Activated CD4-positive, alpha-beta memory T cell treated with anti-CD3 and anti-CD28 coated beads, Interleukin-2, amount 10 ng/mL, durations not matched to agents 7 days and 5 days (primary cell): ENCODE measurements at places on chromosomes 16 and 17. TPM values are rescaled to one million over a fixed set of nuclear protein-coding genes. Genes with fewer than 3 reads are reported as not detected.

Gene UTS2R
- total RNA-seq: not detected

Gene HS3ST3A1
- total RNA-seq: 2.8 TPM

Gene BCO1
- not detected for total RNA-seq

- H3K27me3 ChIP-seq: no peaks in the 10 kb centered on the region
- peaks cover 91% of the 10 kb centered on the region for H3K4me1 ChIP-seq
- peak overlapping the region; percentile 97 for H3K4me3 ChIP-seq
Observed at GRCh38 chr17:78735832-78736525, 46.1 kb downstream of the CYTH1 start.

GRCh38 chr16:66344533-66345145, 21.9 kb upstream of the CDH5 start:
- no peaks in the 10 kb centered on the region for H3K36me3 ChIP-seq
- no peak for DNase-seq
- no peaks in the 10 kb centered on the region for H3K4me1 ChIP-seq
- H3K27ac ChIP-seq: no peak overlapping the region

DNA sequence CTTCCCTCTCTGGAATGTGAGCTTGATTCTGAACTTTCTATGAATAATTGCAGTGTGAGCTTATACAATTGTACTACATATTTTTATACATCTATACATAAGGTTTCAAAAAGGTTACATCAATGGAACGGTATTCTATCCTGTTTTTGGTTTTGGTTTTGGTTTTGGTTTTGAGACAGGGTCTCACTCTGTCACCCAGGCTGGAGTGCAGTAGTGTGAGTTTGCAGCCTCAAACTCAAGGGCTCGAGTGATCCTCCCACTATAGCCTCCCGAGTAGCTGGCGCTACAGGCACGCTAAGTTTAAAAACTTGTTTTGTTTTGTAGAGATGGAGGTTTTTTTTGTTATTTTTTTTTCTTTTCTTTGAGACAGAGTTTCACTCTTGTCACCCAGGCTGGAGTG, 1.1 kb downstream of the CTRB1 start:
- peak; percentile 30 for DNase-seq
- peak overlapping the region; percentile 44 for H3K27ac ChIP-seq
- H3K4me1 ChIP-seq: peaks cover 12% of the 10 kb centered on the region
- peak overlapping the region; percentile 63 for H3K4me3 ChIP-seq

GRCh38 chr17:34725008-34725407, 145.6 kb downstream of the TMEM132E start:
- no peaks in the 10 kb centered on the region for H3K4me1 ChIP-seq
- H3K27me3 ChIP-seq: peaks cover 10% of the 10 kb centered on the region
- no peaks in the 10 kb centered on the region for H3K36me3 ChIP-seq

- no peak overlapping the region for H3K4me3 ChIP-seq
- no peak overlapping the region for H3K27ac ChIP-seq
- no peaks in the 10 kb centered on the region for H3K4me1 ChIP-seq
- H3K36me3 ChIP-seq: no peaks in the 10 kb centered on the region
- DNase-seq: no peak
- H3K27me3 ChIP-seq: no peaks in the 10 kb centered on the region
Observed at GRCh38 chr16:51896013-51896412, 650.9 kb downstream of the TOX3 start.

DNA sequence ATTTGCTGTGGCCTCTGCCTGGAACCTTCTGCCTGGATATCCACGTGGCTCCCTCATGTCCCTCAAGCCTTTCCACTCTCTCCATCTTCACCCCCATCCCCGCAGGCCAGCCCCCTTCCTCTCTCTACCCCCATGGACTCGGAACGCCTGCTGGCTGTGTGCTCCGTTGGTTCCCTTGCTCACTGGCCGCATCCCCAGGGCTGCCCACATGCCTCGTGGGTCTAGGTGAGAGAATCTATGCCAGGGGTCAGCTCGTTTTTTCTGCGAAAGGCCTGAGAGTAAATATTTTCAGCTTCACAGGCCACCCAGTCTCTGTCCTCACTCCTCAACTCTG, 12.0 kb downstream of the SLC5A10 start:
- no peak overlapping the region for H3K27ac ChIP-seq
- H3K36me3 ChIP-seq: no peaks in the 10 kb centered on the region
- H3K4me3 ChIP-seq: no peak overlapping the region
- peaks cover 5% of the 10 kb centered on the region for H3K4me1 ChIP-seq
- H3K27me3 ChIP-seq: no peaks in the 10 kb centered on the region

Gene ITGAX
- total RNA-seq: 42.0 TPM

GRCh38 chr16:22395960-22396359, 21.5 kb upstream of the CDR2 start:
- no peak for DNase-seq
- H3K4me3 ChIP-seq: no peak overlapping the region
- no peaks in the 10 kb centered on the region for H3K36me3 ChIP-seq
- no peaks in the 10 kb centered on the region for H3K4me1 ChIP-seq
